Thoracic aorta (tissue), 2 donors: ENCODE measurements at places on chromosomes 4 and X. TPM values are rescaled to one million over a fixed set of nuclear protein-coding genes. Genes with fewer than 3 reads are reported as not detected.

DNA sequence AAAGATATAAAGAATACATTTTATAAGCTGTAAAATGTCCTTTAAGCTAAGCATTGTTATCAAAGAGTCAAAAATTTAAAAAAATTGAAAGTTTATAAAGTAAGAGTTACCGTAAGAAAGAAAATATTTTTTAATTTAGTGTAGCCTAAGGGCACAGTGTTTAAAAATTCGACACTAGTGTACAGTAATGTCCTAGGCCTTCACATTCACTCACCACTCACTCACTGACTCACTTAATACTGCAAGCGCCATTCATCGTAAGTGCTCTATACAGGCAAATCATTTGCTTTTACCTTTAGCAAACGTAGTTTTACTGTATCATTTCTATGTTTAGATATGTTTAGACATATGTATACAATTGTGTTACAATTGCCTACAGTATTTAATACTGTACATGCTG is 20.2 kb downstream of the GLRA3 start:
- no peak for DNase-seq

The CLDN2 gene
- total RNA-seq, result not detected

The NKX1-1 gene
- not detected for total RNA-seq

- no peak for DNase-seq
These were observed 531.8 kb upstream of the GALNTL6 start for GRCh38 chr4:171281359-171281758.

The CENPVL2 gene
- not detected for total RNA-seq

DNA sequence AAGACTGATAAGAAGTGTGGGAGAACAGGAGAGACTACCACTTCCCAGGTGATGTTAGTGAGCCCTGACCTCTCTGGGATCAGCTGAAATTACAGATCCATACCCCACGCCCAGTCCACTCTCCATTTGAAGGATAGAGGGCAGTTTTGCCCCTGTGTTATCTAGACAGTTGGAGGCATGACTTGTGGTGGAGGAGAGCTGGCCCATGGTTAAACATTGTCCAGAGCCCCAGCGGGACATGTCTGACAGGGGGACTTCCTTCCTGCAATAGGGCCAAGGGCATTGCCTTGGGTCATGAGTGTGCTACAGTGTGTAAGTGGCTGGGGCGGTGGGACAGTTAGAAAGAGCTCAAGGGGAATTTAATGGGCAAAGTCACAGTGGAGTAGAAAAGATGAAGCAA is 181.1 kb downstream of the MID1IP1 start:
- no peak for DNase-seq
